ENCODE measurements at places on chromosomes 6 and 20.
A peak's percentile ranks its signal among the peaks of the same experiment; 100 is the strongest.

DNA sequence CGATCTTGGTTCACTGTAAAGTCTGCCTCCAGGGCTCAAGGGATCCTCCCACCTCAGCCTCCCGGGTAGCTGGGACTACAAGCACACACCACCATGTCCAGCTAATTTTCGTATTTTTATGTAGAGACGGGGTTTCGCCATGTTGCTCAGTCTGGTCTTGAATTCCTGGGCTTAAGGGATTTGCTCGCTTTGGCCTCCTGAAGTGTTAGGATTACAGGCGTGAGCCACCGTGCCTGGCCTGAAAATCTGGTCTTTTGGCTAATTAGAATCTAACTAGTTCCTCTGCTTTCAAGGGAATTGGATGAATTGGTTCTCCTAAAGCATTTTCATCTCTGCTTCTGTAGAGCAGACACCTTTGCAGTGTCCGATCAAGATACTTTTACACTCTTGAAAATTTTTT, 51.3 kb downstream of the NCOA3 start:
- no peak for DNase-seq

DNA sequence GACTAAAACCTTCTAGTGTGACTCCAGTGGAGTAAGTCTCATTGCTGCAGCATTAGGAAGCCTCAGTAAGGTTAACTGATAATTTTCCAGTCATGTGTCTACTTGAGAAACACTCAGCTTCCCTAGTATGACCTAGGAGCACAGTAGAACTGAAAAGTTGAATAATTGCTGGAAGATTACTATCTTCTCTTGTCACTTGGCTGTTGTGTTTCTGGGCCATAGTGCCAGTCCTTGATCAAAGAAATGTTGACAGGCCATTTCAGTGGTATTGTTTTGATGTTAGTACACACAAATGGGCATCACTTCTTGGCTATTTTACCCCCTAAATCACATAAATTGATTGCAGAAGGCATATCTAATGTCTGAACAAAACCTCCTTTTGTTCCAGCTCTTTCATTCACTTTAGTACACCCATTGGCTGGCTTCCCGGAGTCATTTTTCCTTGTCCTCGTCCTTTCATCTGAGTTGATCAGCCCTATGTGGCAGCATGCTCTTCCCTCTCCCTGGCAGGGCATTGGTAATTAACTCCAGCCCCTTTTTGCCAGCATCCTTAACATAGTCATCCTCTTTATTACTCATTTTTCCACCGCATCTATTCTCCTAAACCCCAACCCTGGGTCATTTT, 6.0 kb downstream of the ENPP3 start:
- no peak for DNase-seq

GRCh38 chr6:30686009-30686907, at the start of gene PPP1R18:
TSS of gene PPP1R18 (minus strand) at chr6:30686645. CDS start at chr6:30686018, 627 bp downstream.
- peak; percentile 92 for DNase-seq

- no peak for DNase-seq
Observed at GRCh38 chr20:835608-836045, 2.1 kb downstream of the FAM110A start.

All from activated CD4-positive, alpha-beta T cell treated with anti-CD3 and anti-CD28 coated beads, Interleukin-2, amount 50 U/mL, for 48 hours (primary cell).